ENCODE measurements at places on chromosomes 13 and 19. TPM values are rescaled to one million over a fixed set of nuclear protein-coding genes. Genes with fewer than 3 reads are reported as not detected.
A peak's percentile ranks its signal among the peaks of the same experiment; 100 is the strongest.

Gene PCP2
- not detected for total RNA-seq

Gene APOC4
- total RNA-seq: not detected

Gene KLK15
- not detected for total RNA-seq

Gene CEACAM3
- not detected for total RNA-seq

Gene MAST1
- 5.6 TPM for total RNA-seq

Gene ZNF541
- total RNA-seq: not detected

Gene CXCL17
- total RNA-seq: not detected

Gene METTL21C
- total RNA-seq: not detected

Gene C19orf67
- not detected for total RNA-seq

Gene PLA2G4C
- total RNA-seq: 1.4 TPM

Gene ZNF709
- total RNA-seq: 10.6 TPM

Gene SOX1
- total RNA-seq: not detected

Gene PLD3
- total RNA-seq: 295 TPM

Gene SPART
- 136 TPM for total RNA-seq

Gene LILRB2
- not detected for total RNA-seq

Gene FUT1
- total RNA-seq: not detected

DNA sequence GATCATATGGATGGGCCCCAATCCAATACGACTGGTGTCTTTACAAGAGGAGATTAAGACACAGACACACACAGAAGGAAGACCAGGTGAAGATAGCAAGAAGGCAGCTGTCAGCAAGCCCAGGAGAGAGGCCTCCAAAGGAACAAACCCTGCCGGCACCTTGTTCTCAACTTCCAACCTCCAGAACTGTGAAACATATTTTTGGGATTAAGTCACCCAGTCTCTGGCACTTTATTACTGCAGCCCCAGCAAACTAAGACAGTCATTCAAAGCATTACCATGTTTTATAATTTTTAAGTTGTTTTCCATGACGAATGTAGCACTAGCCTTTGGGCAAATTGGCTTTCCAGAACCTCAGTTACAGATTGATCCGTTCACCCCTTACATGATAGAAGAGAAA, 11.3 kb downstream of the STARD13 start:
- H3K27me3 ChIP-seq: no peaks in the 10 kb centered on the region
- H3K27ac ChIP-seq: no peak overlapping the region
- no peak for DNase-seq

DNA sequence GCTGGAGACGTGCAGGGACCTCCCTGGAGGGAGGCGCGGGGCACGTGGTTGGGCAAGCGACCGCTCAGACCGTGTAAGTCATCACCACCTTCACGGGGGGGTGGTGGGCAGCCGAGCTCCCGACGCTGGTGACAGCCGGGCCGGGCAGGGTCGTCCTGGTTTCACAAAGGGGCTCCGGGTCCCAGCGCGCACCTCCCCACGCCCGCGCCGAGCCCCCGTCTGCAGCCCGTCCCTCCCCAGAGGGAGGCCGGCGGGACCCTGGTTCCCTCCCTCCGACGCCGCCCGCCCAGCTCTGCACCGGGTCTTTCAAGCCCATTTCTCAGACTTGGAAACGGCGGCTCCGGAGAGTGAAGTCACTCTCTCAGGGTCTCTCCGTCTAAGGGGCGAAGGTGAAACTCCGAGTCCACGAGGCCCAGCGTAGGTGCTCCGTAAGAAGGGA, 729 bp upstream of the ARID3A start:
- H3K36me3 ChIP-seq: no peaks in the 10 kb centered on the region
- peaks cover 11% of the 10 kb centered on the region for H3K4me1 ChIP-seq
- peak overlapping the region; percentile 92 for H3K4me3 ChIP-seq
- peak; percentile 44 for DNase-seq
- no peaks in the 10 kb centered on the region for H3K27me3 ChIP-seq

GRCh38 chr13:89951341-89951740, 1396.1 kb upstream of the MIR17HG start:
- H3K4me1 ChIP-seq: no peaks in the 10 kb centered on the region
- no peak overlapping the region for H3K27ac ChIP-seq
- H3K36me3 ChIP-seq: no peaks in the 10 kb centered on the region
- H3K27me3 ChIP-seq: no peaks in the 10 kb centered on the region

GRCh38 chr13:84994582-84994981, 804.6 kb downstream of the SLITRK6 start:
- H3K4me3 ChIP-seq: no peak overlapping the region
- H3K36me3 ChIP-seq: no peaks in the 10 kb centered on the region
- no peak for DNase-seq
- no peaks in the 10 kb centered on the region for H3K4me1 ChIP-seq
- no peaks in the 10 kb centered on the region for H3K27me3 ChIP-seq

- peak; percentile 23 for DNase-seq
- no peaks in the 10 kb centered on the region for H3K27me3 ChIP-seq
- H3K4me1 ChIP-seq: no peaks in the 10 kb centered on the region
- no peak overlapping the region for H3K4me3 ChIP-seq
- H3K27ac ChIP-seq: no peak overlapping the region
- no peaks in the 10 kb centered on the region for H3K36me3 ChIP-seq
Observed at GRCh38 chr13:77779552-77780272, 82.2 kb downstream of the SLAIN1 start.

GRCh38 chr19:17078920-17079709, 3.5 kb downstream of the MYO9B start:
- peak overlapping the region; percentile 30 for H3K4me3 ChIP-seq
- no peaks in the 10 kb centered on the region for H3K4me1 ChIP-seq
- no peaks in the 10 kb centered on the region for H3K27me3 ChIP-seq
- no peak for DNase-seq
- H3K36me3 ChIP-seq: peaks cover 4% of the 10 kb centered on the region

GRCh38 chr13:41054212-41054877, 7.0 kb upstream of the WBP4 start:
- H3K36me3 ChIP-seq: peaks cover 8% of the 10 kb centered on the region
- no peak overlapping the region for H3K27ac ChIP-seq
- peak; percentile 24 for DNase-seq
- no peaks in the 10 kb centered on the region for H3K27me3 ChIP-seq

GRCh38 chr13:102510072-102510471, 86.7 kb upstream of the TPP2 start:
- no peak overlapping the region for H3K4me3 ChIP-seq
- H3K27ac ChIP-seq: no peak overlapping the region
- no peaks in the 10 kb centered on the region for H3K36me3 ChIP-seq

- DNase-seq: no peak
- no peak overlapping the region for H3K4me3 ChIP-seq
- H3K36me3 ChIP-seq: no peaks in the 10 kb centered on the region
- no peak overlapping the region for H3K27ac ChIP-seq
Observed at GRCh38 chr13:41751734-41752445, 209.0 kb downstream of the VWA8 start.

DNA sequence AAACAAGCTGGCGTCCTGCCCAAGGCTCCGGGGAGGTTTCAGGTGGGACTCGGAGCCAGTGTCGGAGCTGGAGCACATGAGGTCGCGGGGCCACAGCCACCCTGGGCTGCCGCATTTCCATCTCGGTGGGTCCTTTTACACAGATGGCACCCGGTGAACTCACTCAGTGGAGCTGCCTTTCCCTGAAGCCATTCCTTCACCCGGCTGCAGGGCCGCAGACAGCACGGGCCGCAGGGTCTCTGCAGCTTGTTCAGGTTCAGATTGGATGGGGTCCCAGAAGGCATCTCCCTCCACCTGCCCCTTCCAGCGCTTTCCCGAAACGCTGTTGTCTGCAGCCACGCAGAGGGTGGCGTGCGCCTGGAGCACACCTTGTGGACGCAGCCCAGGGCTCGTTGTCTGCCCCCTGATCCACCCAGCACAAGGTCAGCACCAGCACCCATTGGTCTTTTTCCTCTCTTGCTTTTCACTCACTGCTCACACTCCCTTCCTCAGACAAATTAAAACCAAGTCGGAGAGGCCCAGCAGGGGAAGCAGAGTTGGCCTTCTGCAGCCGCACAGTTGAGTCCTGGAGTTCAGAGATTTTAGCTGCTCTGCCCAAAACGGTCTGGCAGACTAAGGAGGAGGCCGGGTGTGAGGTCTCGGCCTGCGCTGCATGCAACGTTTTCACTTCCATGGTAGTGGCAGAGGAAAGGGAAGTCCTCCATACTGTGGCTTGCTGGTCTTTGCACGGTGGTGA, 18.1 kb downstream of the MCF2L start:
- no peaks in the 10 kb centered on the region for H3K36me3 ChIP-seq
- no peak overlapping the region for H3K4me3 ChIP-seq
- H3K27me3 ChIP-seq: peaks cover 5% of the 10 kb centered on the region

- H3K4me1 ChIP-seq: no peaks in the 10 kb centered on the region
- no peak overlapping the region for H3K27ac ChIP-seq
- no peaks in the 10 kb centered on the region for H3K36me3 ChIP-seq
- no peak overlapping the region for H3K4me3 ChIP-seq
- H3K27me3 ChIP-seq: no peaks in the 10 kb centered on the region
Observed at GRCh38 chr13:37074703-37075102, 15.2 kb upstream of the SUPT20H start.

- no peaks in the 10 kb centered on the region for H3K36me3 ChIP-seq
- no peaks in the 10 kb centered on the region for H3K27me3 ChIP-seq
- no peak overlapping the region for H3K4me3 ChIP-seq
- no peak for DNase-seq
- peaks cover 2% of the 10 kb centered on the region for H3K4me1 ChIP-seq
Observed at GRCh38 chr19:41997851-41998229, 3.8 kb upstream of the ATP1A3 start.

GRCh38 chr13:32334671-32335070, 19.4 kb downstream of the BRCA2 start:
- DNase-seq: no peak
- H3K27me3 ChIP-seq: no peaks in the 10 kb centered on the region
- no peaks in the 10 kb centered on the region for H3K4me1 ChIP-seq

DNA sequence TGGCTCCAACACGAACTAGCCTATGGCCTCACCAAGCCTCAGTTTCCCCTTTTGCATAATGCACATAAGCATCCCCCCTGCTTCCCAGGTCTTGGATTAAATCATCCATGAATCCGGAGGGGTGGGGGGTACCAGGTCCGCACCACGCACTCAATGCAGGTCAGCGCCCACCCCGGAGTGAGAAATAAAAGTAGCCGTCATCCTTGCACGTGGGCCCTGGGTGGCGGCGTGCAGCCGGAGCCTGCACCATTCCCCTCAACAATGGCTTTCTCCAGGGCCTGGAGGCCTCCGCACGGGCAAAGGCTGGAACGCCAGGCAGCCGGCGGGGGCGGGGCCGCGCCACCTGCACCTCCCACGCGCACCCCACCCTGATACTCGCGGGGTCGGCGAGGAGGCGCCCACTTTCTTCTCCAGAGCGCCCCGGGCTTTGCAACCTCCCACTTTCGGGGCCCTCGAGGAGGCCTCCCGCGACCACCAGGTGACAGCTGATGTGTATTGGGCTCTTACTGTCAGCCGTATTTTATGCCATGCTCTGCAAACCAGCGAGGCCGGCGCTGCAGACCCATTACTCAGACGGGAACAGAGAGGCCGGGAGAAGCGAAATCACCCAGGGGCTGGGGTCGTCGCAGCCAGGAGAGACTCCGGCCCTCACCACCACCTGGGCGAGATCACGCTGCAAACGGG, 767 bp upstream of the GADD45B start:
- H3K36me3 ChIP-seq: no peaks in the 10 kb centered on the region
- no peak overlapping the region for H3K27ac ChIP-seq
- no peaks in the 10 kb centered on the region for H3K27me3 ChIP-seq
- H3K4me3 ChIP-seq: peak overlapping the region; percentile 76

- H3K27me3 ChIP-seq: no peaks in the 10 kb centered on the region
- H3K36me3 ChIP-seq: no peaks in the 10 kb centered on the region
- H3K4me1 ChIP-seq: no peaks in the 10 kb centered on the region
- no peak for DNase-seq
- no peak overlapping the region for H3K4me3 ChIP-seq
- no peak overlapping the region for H3K27ac ChIP-seq
Observed at GRCh38 chr19:51493776-51494175, 7.8 kb downstream of the SIGLEC12 start.

DNA sequence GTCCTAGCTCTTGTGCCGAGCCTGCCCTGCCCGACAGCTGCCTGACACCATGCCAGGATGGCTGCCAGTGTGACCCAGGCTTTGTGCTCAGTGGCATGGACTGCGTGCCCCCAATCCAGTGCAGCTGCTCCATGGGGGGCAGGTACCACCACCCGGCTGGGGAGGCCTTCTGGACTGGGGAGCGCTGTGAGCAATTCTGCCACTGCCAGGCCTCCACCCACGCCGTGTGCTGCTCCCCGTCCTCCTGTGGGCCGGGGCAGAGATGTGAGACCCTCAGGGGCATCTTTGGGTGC, 9.4 kb upstream of the FXYD3 start:
- no peak for DNase-seq
- no peaks in the 10 kb centered on the region for H3K36me3 ChIP-seq
- H3K27me3 ChIP-seq: no peaks in the 10 kb centered on the region
- H3K4me1 ChIP-seq: no peaks in the 10 kb centered on the region
- H3K4me3 ChIP-seq: no peak overlapping the region
- no peak overlapping the region for H3K27ac ChIP-seq

DNA sequence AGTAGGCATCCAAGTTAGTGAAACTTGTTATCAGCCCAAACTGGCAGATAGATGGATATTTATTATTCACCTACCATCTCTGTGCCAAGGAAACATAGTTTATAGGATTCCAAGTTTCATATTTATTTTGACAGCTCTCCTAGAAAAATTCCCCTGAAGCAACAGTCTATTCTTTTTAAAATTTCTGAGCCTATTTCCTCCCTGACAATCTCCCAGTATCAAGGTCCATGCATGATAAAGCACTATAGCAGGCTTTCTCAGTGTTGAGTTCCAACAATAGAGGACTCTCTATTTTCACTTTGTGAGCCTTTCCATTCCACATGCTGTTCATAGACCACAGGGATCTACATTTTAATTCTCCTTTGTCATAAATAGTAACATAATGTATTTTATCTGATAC, 312.6 kb downstream of the SLITRK6 start:
- no peaks in the 10 kb centered on the region for H3K4me1 ChIP-seq
- no peak overlapping the region for H3K27ac ChIP-seq
- H3K27me3 ChIP-seq: no peaks in the 10 kb centered on the region
- H3K4me3 ChIP-seq: no peak overlapping the region

- no peak overlapping the region for H3K4me3 ChIP-seq
- no peaks in the 10 kb centered on the region for H3K36me3 ChIP-seq
- no peaks in the 10 kb centered on the region for H3K4me1 ChIP-seq
Observed at GRCh38 chr13:103639326-103639725, 573.1 kb upstream of the SLC10A2 start.
